Activated effector memory CD4-positive, alpha-beta T cell treated with Interleukin-2 at 50 U/mL for 16 hours (primary cell): ENCODE measurements at places on chromosomes 2 and 18.

DNA sequence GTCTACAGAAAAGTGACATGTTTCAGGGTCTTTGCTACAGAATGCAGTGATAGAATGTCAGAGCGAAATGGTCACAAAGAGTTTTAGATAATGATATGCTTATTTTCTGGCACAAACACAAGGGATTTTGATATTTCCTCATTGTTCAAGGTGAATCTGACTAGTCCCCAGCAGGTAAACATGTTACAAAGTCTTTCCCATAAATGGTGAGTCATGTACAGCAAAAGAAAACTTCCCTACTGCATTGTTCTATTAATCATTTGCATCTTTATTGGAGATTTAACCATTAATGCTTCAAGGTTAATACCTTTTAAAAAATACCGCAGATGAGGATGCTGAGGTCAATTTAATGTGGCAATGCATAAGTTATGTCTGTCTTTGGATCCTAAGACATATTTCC lies 19.1 kb upstream of the TRIB2 start:
- DNase-seq = no peak

GRCh38 chr2:88613921-88614320 lies 13.3 kb downstream of the EIF2AK3 start:
- DNase-seq = no peak

DNA sequence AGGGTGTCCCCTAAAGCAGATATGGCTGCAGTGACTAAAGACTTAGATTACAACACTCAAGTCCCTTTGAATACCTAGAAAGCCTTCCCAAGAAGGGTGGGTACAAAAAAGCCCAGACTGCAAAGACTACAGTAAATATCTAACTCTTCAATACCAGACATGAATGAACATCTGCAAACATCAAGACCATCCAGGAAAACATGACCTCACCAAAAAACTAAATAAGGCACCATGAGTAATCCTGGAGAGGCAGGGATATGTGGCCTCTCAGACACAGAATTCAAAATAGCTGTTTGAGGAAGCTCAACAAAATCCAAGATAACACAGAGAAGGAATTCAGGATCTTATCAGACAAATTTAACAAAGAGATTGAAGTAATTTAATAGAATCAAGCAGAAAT lies 138.2 kb upstream of the OTOS start:
- no peak for DNase-seq

GRCh38 chr2:226077841-226078240 lies 678.3 kb downstream of the NYAP2 start:
- no peak for DNase-seq

GRCh38 chr2:38128653-38129052 lies 52.7 kb upstream of the CYP1B1 start:
- no peak for DNase-seq

DNA sequence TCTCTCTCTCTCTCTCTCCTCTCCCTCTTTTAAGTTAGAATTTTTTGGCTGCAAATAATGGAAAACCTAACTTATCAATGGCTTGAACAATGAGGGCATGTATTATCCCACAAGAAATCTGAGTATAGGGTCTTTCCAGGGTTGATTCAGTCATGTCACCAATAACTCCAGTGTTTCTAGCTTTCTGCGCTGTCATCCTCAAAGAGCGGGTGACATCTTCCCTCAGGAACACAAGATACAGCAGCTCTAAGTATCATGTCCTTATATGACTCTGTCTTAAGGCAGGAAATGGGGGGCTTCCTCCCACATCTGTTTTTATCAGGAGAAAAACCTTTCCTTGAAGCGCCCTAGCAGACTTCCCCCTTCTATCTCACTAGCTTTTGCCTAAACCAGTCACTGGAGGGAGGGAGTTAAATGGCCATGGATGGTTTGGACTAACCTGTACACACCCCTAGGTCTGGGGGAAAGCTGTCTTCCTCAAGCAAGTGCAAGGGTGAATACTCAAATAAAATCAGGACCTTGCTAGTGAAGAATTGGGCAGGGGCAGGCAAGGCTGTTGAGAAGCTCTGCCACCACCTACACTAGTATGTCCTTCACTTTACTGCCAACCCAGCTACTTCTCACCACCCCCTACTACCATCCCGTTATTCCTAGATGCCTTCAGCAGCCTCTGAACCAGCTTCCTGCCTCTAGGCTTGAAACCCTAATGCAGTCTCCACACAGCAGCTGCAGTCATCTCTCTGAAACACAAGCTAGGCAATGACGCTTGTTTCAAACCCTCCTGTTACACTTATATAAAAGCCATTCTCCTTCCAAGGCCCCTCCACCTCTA lies 7.5 kb upstream of the TUBA4A start:
- DNase-seq = no peak
